ENCODE measurements at places on chromosomes 2 and 18.

DNA sequence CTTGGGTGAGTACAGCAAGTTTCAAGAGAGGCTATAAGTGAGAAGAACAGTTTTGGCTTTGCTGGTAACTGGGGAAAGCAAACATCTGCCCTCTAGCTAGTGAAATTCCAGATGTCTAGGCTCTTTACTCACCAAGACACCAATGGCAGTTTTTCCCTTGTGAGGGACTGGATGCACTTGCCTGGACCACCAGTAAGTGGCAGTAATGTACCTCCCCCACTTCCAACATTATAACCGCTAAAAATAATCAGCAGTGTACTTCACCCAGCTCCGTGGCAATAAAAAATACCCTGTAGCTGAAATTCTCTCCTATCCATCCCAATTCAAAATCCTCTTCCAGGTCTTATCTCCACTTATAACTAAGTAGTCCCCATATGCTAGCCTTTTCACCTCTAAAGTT lies 383.9 kb downstream of the ARHGAP15 start:
- DNase-seq, result no peak

- DNase-seq, result no peak
Measured at GRCh38 chr2:66782780-66783361, 347.9 kb downstream of the MEIS1 start.

DNA sequence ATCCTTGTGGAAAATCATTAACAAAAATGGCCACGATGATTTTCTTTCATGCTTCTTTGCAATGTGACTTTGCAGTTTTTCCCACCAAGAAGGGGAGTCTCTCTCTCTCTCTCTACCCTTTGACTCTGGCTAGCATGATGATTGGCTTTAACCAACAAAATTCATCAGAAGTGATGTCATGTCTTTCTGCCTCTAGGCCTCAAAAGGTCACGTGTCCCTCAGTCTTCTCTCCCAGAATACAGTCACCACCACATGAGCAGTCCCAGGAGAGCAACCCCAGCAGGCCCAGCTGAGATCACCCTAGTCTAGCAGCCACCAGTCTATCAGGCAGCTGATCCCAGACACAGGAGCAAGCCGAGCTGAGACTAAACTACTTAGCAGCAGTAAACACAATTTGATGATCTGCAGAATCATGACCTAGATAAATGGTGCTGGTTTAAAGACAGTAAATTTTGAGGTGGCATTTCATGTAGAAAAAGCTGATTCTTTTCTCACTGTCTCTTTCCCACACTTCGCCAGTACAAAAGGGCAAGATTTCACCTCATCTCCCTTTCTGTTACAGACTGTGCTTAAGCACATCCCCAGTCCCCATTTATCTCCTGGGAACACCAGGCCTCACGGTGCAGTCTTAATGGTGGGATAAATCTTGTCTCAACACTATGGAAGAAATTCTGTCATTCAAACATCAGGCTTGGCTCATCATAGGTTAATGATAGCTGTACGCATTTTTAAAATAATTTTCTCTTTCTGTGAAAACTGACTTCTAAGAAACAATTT lies 132.7 kb downstream of the SCG2 start:
- no peak for DNase-seq

DNA sequence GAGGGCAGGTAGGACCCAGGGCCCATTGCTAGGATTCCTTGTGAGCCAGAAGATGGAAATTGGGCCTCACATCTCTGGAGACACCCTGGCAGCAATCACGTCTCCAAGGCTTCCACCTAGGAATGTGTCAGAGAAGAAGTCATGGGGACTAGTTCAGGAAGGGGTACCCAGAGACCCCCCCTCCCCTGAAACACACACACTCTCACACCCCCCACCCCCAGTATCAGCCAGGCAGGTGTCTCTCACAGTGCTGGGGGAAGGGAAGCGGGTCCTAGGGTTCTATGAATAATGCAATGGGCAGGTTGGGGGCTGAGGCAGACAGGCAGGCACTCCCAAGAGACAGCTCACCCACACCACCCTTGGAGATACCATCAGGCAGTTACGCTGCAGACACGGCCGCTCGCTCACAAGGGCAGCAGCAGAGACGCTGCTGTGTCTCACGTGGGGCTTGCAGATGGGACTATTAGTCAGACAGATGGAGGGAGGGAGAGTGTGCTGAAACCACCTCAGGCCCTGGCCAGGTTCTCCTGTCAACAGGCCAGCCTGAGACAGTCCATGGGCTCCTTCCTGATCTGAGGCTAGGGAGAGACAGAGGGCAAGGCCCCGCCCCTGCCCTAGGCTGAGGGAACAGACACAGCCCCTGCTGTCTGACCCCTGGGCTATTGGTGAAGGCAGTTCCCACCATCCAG lies 134.6 kb downstream of the CYP26B1 start:
- DNase-seq, result no peak

GRCh38 chr18:47168913-47169312 lies 7.3 kb downstream of the IER3IP1 start:
- no peak for DNase-seq

- no peak for DNase-seq
Measured at GRCh38 chr2:37349231-37349860, 4.9 kb downstream of the QPCT start.

GRCh38 chr18:32037616-32038015 lies 19.0 kb downstream of the RNF125 start:
- no peak for DNase-seq

GRCh38 chr2:122543815-122544214 lies 788.4 kb downstream of the TSN start:
- DNase-seq, result no peak

DNA sequence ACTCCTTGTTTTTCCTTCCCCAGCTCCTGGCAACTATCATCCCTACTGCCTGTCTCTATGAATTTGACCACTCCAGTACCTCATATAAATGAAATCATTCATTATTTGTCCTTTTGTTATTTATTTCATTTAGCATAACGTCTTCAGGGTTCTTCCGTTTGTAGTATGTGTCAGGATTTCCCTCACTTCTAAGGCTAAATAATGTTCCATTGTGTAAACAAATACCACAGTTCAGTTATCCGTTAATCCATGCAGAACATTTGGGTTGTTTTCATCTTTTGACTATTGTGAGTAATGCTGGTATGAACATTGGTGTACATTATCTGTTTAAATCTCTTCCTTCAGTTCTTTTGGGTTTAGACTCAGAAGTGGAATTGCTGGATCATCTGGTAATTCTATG lies 18.8 kb downstream of the DYNC2LI1 start:
- DNase-seq, result no peak

Data from stimulated activated CD4-positive, alpha-beta T cell treated with anti-CD3 and anti-CD28 coated beads, Interleukin-1b, Interleukin-23, amount 100 ng/mL, for 1 hour (primary cell).